Activated T-helper 1 cell treated with anti-CD3 and anti-CD28 coated beads, Interleukin-12 subunit alpha, Interleukin-12 subunit beta, Interleukin-2, Interleukin-4 antibody, amounts not matched to agents 30 ng/mL and 10 ng/mL and 1 ng/mL, durations not matched to agents 14 hours and 24 hours and 36 hours (primary cell): ENCODE measurements at places on chromosomes 7 and 10. TPM values are rescaled to one million over a fixed set of nuclear protein-coding genes. Genes with fewer than 3 reads are reported as not detected.

Gene PARG
- 35.8 and 38.2 TPM in 2 replicates for total RNA-seq

Gene ZNF438
- total RNA-seq, result 2.4 and 2.6 TPM in 2 replicates

Gene NCF1
- 0.39 and 0.67 TPM in 2 replicates for total RNA-seq

Gene LRRD1
- total RNA-seq, result not detected in 2 replicates

Gene PHKG1
- total RNA-seq, result 3.4 and 4.3 TPM in 2 replicates

Gene NUTM2B
- total RNA-seq, result 0.54 and 1.5 TPM in 2 replicates

Gene CUTC
- 42.2 and 45.4 TPM in 2 replicates for total RNA-seq

Gene MLXIPL
- total RNA-seq, result not detected in 2 replicates

Gene C7orf25
- total RNA-seq, result 5.7 and 6.1 TPM in 2 replicates

Gene INA
- total RNA-seq, result 1.5 TPM in 2 replicates

Gene LIPN
- not detected in 2 replicates for total RNA-seq

Gene EVX1
- not detected in 2 replicates for total RNA-seq

Gene PNLIPRP3
- total RNA-seq, result not detected in 2 replicates

Gene ANKRD61
- 0.44 and 0.56 TPM in 2 replicates for total RNA-seq

Gene C10orf143
- 3.3 and 3.6 TPM in 2 replicates for total RNA-seq

Gene DYNC1I1
- total RNA-seq, result not detected in 2 replicates

Gene UBE3C
- 91.5 and 95.8 TPM in 2 replicates for total RNA-seq

Gene ITGA8
- not detected in 2 replicates for total RNA-seq

Gene CLCN1
- not detected in 2 replicates for total RNA-seq

Gene DNAJC12
- 25.0 and 27.2 TPM in 2 replicates for total RNA-seq
